ENCODE measurements at places on chromosomes 6 and 20. TPM values are rescaled to one million over a fixed set of nuclear protein-coding genes. Genes with fewer than 3 reads are reported as not detected.

DNA sequence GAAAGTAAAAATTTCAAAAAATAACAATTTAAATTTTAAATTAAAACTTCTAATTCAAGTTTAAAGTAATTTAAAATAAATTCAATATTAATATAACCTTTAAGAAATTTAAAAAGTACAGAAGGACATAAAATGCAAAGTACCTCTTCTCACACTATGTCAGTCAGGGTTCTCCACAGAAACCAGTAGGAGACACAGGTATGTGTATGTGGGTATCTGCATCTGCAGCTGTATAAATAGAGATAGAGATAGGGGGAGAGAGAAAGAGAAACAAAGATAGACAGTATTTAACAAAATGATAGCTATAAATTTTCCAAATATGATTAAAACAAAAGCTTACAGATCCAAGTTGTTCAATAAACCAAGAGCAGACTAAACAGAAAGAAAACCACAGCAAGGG, 190.8 kb downstream of the ERMARD start:
- no peak for DNase-seq

- DNase-seq, result no peak
Measured at GRCh38 chr6:7545316-7546019, 4.0 kb downstream of the DSP start.

DNA sequence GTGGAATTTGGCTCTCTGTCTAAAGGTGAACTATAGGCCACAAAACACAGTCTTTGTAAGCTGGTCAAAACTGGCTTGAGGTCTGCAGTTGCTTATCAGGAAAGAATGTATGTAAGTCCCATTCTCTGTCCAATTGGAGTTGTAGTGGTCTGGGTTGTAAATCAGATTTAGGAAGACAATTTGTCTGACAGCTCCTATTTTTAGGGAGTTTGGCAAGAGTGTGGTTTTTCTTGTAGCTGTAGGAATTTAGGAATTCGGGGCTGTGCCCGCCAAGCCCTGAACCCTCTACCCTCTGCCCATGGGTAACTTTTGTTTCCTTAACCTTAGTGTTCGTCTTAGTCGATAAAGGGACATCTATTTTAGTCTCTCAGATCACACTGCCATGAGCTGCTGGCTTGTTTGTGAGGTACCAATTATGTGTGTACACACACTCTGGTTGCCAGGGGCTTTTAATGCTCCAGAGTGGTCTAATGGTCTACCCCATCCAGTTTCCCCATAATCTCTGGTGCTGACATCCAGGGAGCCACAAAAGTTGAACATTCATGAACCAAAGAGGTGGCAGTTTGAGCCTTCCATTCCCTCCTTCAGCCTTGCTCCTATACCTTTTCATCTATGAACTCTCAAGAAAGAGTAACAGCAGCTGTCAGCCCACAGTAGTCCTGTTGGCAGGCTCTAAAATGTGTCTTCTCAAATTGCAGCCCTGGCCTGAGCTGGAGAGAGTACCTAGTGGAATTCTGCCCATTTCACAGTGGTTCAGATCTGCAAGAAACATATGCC, 93.0 kb downstream of the ANKRD6 start:
- DNase-seq, result no peak

DNA sequence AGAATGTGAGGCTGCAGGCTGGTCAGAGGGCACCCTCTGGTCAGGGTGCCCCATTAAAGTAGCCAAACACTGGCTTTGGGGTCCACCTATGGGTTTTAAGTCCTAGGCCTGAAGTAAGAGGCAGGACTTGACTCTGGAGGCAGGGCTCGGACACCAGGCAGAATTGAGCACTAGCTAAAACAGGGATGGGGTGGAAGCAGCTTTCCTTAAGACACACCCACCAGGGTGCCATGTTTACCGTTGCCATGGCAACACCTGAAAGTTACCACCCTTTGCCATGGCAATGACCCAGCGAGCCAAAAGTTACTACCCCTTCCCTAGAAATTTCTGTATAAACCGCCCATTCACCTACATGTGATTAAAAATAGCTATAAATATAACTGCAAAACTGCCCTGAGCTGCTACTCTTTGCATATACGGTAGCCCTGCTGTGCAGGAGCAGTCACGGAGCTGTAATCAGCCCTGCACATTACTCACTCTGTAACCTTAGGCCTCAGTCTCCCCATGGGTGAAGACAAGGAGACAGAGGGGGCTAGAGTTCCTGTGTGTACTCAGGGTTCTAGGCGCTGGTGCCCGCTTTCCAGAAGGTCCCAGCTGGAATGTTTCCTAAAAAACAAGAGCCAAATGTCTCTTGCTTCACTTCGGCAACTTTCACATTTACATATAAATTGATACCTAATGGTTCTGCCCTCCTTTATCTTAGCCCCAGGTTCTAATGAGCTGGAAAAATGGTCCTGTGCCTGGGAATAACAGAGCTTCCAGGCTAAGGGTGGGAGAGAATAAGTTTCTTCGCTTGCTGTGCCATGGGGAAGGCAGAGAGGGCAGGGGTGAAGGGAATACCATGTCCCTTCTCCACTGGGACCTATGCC, 27.2 kb upstream of the SRSF6 start:
- DNase-seq, result no peak

- DNase-seq, result no peak
Measured at GRCh38 chr6:130037207-130037811, 18.9 kb downstream of the L3MBTL3 start.

DNA sequence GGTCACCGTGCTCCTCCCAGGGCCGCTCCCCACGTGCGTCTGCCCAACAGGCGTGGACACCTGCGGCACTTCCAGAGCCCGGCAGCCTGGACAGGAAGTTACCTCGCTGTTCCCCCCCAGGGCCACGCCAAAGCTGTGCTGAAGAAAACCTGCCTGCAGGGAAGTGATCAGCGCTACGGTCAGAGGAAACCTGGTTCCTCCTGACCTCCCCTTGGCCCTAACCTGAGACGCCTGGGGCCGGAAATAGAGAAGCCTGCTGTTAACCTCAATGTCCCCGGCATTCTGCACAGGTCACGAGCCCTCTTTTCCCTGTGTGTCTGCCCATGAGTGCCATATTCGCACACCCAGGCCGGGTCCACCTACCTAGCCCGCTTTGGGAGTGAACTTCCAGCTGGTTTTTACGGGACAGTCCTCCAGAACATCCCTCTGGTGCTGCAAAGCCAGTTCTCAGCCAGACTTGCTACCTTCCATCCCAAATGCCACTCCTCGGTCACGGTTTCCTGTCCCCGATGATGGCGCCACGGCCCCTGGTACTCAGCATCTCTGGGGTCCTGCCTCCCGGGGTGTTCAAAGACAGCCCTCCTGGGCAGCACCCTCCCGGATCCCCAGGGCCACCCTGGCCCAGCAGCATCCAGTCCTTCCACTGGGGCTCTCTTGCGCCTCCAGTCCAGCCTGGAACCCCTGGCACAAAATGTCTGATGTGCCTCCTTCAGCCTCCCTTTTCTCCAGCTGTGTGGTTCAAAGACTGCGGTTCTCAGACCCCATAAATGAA, 12.0 kb upstream of the IRF4 start:
- DNase-seq, result no peak

GRCh38 chr6:134873500-134874388, 76.2 kb downstream of the ALDH8A1 start:
- no peak for DNase-seq

- no peak for DNase-seq
Measured at GRCh38 chr6:155276638-155277037, 12.8 kb downstream of the CLDN20 start.

DNA sequence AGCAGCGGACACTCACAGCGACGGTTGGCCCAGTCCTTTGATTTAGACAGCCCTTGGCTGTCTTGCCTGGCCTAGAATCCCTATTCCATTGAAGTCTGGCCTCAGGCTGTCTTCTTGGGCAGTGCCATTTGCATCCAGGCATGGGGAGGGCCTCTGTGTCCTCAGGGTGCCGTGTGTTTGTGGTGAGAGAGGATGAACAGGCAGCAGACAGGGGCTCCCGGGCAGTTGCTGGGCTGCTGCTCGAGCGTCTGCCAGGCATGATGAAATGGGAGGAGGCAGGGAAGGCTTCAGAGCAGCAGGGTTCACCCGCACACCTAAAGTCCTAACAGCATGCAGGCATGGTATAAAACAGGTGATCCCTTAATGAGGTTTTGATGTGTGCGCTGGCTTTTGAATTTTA, 126.9 kb downstream of the SOBP start:
- DNase-seq, result no peak

DNA sequence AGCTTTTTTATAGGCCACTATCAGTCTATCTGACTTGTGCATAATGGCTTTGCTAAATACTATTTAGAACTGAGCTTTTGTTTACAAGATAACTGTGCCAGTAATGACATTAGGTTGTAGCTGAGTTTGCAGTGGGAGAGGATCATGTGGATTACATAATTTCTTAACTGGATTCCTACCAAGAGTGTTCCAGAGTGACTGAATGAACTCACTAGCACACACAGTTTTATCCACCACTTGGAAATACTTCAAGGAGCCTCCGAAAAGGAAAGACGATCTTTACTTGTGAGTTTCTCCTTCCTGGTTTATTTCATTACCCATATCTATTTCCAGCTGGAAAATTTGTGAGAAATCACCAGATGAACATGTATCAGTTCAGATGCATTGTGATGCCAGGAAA, 10.9 kb upstream of the SYNE1 start:
- DNase-seq, result no peak

DNA sequence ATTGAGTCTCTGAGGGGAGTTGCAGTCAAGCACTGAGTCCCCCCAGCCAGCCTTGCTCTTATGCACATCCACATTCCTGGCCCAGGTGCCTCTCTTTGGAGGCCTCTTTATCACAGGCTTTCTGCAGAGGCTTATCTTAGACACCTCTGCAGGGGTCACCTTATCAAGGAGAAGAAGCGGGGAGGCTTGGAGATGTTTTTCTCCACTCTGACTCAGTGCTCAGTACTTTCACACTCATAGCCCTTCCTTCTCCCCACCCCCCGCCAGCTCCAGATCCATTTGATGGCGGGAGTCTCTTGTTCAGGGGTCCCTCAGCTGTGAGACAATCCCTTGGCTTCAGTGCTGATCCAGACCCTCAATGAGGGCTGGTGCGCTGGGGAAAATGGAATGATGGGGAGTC, 132.1 kb upstream of the TSHZ2 start:
- no peak for DNase-seq

DNA sequence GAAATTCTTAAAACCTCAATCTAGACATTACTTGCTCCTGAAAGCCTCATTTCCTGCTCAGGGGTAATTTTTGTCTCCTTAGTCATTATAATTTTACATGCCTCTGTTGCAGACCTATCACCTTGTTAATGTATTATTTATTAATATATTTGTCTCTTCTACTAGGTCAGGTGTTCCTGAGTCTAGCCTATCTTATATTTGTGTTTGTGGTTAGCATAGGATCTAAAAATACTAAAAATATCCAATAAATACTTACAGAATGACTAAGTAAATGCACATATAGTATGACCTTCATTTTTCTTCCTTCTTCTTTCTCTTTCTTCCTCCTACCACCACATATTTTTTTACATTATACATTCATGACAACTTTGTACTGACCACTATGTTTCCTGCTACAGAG, 268.9 kb upstream of the HS3ST5 start:
- DNase-seq, result no peak

- no peak for DNase-seq
Measured at GRCh38 chr6:12294851-12295536, 4.8 kb downstream of the EDN1 start.

DNA sequence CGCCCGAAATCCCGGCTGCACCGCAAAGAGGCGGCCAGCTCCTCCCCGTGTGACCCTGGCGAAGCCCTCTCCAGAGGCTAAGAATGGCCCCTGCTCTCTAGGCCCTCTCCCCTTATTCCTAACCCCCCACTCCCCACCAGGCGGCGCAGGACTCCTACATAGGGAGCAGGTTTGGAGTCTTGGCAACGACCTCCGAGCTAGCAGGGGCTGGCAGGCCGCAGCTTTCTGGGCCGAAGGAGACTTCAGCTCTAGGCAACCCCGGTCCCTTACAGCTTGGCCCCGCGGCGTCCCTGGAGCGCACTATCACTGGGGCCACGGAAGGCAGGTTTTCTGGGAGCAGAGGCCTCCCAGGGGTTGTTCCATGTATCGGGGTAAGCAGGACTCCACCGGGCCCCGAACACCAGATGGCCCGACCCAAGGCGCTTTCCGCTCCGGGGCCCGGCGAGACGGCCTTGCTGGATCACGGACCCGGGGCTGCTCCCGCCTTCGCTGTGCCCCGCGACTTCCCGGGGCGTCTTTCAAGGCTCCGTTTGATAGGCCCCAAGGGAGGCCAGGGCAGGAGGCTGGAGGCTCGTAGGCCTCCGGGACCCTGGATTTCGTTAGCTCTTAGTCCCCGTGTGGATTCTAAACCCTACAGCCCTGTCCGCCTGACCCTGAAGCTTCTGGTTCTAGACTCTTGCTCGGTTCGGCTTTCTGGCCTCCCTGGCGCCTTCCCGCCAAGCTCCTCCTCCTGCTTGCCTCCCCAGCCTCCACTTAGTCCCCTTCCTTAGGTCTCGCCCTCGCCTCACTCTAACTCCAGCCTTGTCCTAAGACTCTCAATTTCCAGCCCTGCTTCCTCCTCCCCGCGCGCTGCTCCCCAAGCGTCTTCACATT, 1.9 kb downstream of the SLC32A1 start:
- no peak for DNase-seq

- no peak for DNase-seq
Measured at GRCh38 chr20:2135013-2135412, 33.4 kb downstream of the STK35 start.

GRCh38 chr20:57788936-57789613, 79.3 kb upstream of the PMEPA1 start:
- DNase-seq, result no peak

DNA sequence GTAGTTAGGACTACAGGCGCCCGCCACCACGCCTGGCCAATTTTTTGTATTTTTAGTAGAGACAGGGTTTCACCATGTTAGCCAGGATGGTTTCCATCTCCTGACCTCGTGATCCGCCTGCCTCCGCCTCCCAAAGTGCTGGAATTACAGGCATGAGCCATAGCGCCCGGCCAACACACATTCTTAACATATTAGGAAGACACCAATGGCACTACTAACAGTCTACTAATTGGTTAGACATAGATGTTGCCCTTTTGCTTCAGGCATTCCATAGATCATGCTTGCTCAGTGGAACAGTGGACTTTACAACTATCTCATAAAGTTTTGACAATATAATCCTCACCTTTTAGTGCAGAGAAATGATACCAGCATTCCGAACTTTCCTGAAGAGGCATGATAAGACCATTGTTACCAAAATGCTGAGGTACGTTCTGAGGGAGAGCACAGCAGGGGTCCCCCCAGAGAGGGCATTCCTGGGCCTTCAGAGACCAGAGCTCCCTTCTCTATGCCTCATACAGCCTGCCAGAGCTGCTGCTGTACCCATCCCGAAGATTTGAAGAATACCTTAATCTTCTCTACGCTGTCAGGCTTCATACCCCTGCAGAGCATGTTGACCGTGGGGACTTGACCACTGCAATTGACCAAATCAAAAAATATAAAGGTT, 89.4 kb downstream of the ECT2L start:
- DNase-seq, result no peak

GRCh38 chr20:32332614-32333013, 25.5 kb upstream of the ASXL1 start:
- DNase-seq, result no peak

GRCh38 chr20:38369389-38369788, 23.1 kb downstream of the LBP start:
- DNase-seq, result no peak

GRCh38 chr6:158174514-158174913, 6.4 kb downstream of the GTF2H5 start:
- DNase-seq, result no peak

The TCF15 gene
- polyA plus RNA-seq, result 1.9 TPM

The SLC32A1 gene
- 2.3 TPM for polyA plus RNA-seq

The CDH4 gene
- polyA plus RNA-seq, result 9.5 TPM

The EDN3 gene
- 6.1 TPM for polyA plus RNA-seq

The RAET1E gene
- 0.29 TPM for polyA plus RNA-seq

The TCF19 gene
- polyA plus RNA-seq, result 17.3 TPM

The PRR18 gene
- 0.27 TPM for polyA plus RNA-seq

The HLA-DQB2 gene
- 1.5 TPM for polyA plus RNA-seq

The SAMD3 gene
- polyA plus RNA-seq, result 0.64 TPM

The SLC29A1 gene
- 34.0 TPM for polyA plus RNA-seq

The FRMD1 gene
- polyA plus RNA-seq, result 28.4 TPM

Measured in renal pelvis (tissue), 12 donors.